ENCODE measurements at places on chromosomes 1 and 21.

GRCh38 chr1:174040387-174040786, 18.2 kb upstream of the RC3H1 start:
- peak; percentile 47 for DNase-seq

GRCh38 chr1:10794724-10795275, 1.6 kb downstream of the CASZ1 start:
- no peak for DNase-seq

GRCh38 chr1:181314959-181315358, 168.4 kb upstream of the CACNA1E start:
- no peak for DNase-seq

- DNase-seq: no peak
Measured at GRCh38 chr1:234545517-234546386, 64.2 kb downstream of the IRF2BP2 start.

DNA sequence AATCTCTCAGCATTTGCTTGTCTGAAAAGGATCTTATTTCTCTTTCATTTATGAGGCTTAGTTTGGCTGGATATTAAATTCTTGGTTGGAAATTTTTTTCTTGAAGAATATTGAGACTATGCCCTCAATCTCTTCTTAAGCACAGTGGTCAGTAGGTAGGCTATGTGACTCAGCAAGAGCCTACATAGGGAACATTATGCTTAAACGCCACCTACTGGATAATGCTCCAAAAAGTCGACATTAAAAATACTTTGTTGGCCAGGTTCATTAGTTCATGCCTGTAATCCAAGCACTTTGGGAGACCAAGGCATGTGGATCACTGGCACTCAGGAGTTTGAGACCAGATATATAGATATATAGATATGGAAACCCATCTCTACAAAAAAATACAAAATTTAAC, 678.0 kb upstream of the USP24 start:
- peak; percentile 67 for DNase-seq

- DNase-seq: no peak
Measured at GRCh38 chr1:244052016-244052727, 1.1 kb downstream of the ZBTB18 start.

GRCh38 chr21:24023936-24024335, 1583.3 kb downstream of the MRPL39 start:
- peak; percentile 8 for DNase-seq

DNA sequence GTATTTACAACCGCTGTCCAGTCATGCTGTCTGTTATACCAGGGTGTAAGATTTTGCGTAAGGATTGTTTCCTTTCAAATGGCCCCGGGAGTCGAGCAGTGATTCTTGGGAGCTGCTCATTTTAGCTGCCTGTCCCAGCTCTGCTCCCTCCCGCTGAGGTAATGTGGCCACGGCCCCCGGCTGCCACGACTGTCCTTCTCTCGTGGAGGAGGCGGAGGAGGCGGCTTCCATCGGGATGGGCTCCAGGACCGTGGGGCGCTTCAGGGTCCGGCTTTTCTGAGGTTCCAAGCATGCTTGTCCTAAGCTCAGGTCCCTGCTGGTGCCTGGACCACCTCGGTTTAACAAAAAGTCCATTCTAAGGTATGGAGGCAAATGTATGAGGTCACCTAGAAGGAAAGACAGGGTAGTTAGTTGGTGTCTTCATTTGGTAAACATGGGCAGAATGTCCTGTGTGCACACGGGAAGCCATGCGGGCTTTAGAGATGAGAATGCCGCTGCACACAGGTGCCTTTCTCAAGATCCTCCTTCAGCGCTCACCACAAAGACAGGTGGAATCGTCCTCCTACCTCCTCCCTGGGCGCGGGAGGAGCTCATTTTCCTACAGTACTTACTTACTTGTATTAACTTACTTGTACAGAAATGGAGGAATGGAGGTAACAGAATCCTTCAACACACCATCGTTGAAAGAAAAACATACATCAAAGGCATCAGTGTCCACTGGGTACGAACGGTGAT, 145.9 kb downstream of the PCP4 start:
- no peak for DNase-seq

- DNase-seq: no peak
Measured at GRCh38 chr1:235648954-235649367, 623 bp downstream of the GNG4 start.

- DNase-seq: no peak
Measured at GRCh38 chr1:24927988-24928688, 1.9 kb downstream of the RUNX3 start.

- DNase-seq: no peak
Measured at GRCh38 chr1:41653574-41653973, 169.1 kb upstream of the EDN2 start.

DNA sequence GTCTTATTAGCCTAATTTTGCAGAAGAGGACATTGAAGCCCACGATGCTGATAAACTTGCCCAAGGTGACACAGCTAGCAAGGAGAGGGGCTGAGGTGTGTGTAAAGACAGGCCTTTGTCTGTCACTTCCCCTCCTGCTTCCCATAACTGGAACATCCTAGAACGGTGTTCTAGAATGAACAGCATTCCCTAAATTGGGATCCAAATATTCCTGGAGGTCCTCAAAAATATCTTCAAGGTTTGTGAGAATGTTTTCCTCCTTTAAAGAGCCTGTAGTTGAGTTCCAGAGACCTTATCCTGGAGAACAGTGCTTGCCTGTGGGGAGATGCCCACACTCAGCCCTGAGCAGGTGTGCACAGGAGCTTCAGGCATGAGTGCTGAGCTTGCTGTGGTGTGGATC, 41.5 kb upstream of the SAMD13 start:
- no peak for DNase-seq

DNA sequence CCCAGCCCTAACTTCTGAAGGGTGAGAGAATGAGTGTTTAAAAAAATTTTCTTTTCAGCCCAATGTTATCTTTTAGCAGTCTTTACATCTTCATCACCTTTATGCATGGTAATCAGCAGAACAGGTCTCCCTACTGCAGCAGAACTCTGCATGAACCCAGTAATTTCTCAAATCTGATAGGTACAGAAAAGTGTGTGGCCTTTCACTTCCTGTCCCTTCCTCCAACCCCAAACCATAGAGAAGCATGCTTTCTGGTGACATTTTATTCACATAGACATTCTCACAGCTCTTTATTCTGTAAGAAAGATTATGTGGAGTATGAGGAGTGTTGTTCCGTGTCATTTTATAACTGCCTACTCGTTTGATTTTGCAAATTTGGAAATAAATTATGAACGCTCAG, 68.6 kb downstream of the RPAP2 start:
- no peak for DNase-seq

GRCh38 chr21:42513151-42513984, at the start of gene SLC37A1:
Gene SLC37A1, plus strand, starts transcription at chr21:42513852. Its CDS starts 4,603 bp downstream, at chr21:42518455.
- DNase-seq: no peak

GRCh38 chr1:169103480-169103893, 3.0 kb upstream of the ATP1B1 start:
- no peak for DNase-seq

DNA sequence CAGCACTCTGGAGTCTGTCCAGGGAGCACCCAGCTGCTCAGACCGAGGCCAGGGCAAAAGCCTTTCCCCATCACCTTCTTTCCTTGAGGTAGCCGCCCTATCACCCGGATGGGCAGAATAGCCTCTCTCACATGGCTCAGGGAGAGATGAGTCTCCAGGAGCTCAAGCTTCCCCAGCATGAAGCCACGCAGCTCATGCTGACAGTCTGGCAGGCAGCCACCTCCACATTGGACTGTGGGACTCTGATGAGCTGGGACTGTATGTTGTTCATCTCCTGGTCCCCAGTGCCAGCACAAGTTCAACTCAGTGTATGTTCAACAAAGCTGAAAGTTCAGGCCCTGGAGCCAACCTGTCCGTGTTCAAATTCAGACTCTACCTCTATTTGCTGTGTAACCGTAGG, 75.2 kb upstream of the ZC3H12A start:
- DNase-seq: no peak

- DNase-seq: no peak
Measured at GRCh38 chr1:92975551-92976232, 14.4 kb upstream of the DIPK1A start.

GRCh38 chr1:238466459-238466858, 575.7 kb upstream of the ZP4 start:
- peak; percentile 9 for DNase-seq

DNA sequence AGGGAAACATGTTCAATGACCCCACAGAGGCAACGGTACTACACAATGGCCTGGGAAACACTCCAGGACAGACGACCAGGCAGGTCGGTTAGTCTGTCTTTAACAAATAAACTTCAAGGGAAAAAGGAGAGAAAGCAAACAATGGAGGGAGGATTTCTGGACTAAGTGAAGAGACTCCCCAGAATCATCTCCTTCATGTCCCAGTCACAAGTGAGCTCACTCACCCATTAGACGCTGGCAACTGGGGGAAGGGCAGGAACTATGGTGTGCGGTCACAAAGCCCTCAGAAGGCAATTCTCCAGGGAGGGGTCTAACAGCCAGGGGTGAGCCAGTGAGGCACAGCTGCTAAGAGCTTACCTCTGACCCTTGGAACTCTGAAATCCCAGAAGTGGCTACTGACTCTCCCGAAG, 55.7 kb upstream of the NADK start:
- no peak for DNase-seq

GRCh38 chr1:37083603-37084002, 49.3 kb upstream of the GRIK3 start:
- DNase-seq: no peak

DNA sequence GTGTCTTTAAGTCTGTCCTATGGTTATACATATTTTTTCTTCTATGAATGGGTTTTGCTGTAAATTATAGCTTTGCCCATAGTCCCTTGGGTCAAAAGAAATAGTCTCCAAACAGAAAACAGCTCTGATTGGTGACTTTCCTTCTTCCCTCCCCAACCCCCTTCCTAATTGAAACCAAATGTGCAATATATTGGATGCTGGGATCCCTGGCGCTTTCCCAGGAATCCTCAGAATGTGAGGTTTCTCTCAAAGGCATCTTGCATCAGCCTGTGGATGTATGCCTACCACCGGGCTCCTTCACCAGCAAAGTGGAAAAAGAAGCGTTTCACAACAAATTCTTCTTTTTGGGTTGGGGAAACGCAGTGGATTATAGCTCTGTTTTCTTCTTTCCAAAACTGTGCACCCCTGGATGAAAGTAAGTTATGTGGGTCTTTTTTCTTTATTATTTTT, at the start of gene DDR2:
DDR2 (plus strand) TSS at position 248 of the 450 bp plus-strand sequence. CDS start 86,600 bp downstream, outside the sequence.
- DNase-seq: peak; percentile 87

GRCh38 chr1:23743287-23744152, at the start of gene ELOA:
Gene ELOA, plus strand, starts transcription at chr1:23743471. Its CDS starts 33 bp downstream, at chr1:23743504.
- DNase-seq: peak; percentile 53

GRCh38 chr21:17610911-17611310, 1.8 kb downstream of the BTG3 start:
- DNase-seq: no peak

GRCh38 chr21:27122686-27123085, 155.8 kb upstream of the ADAMTS5 start:
- DNase-seq: no peak

DNA sequence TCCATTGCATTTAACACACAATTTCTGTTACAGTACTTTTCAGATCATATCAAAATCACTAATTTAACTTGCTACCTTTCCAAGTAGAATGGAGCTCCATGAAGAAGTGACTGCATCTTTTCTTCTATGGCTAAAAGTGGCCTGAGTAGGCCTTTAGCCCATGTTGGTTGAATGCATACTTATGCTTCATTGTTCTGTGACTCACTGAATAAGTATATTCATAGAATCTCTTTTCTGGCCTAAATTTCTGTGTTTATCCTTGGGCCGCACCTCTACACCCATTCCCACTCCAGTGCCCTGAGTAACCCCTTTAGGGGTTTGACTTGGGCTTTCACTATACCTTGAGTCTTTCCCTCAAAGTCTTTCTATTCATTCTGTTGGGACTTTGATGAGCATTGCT, 42.1 kb upstream of the ARHGAP29 start:
- no peak for DNase-seq

GRCh38 chr1:241611063-241611462, 29.1 kb downstream of the CHML start:
- DNase-seq: peak; percentile 65

GRCh38 chr1:221987860-221988520, 246.1 kb upstream of the DUSP10 start:
- no peak for DNase-seq

DNA sequence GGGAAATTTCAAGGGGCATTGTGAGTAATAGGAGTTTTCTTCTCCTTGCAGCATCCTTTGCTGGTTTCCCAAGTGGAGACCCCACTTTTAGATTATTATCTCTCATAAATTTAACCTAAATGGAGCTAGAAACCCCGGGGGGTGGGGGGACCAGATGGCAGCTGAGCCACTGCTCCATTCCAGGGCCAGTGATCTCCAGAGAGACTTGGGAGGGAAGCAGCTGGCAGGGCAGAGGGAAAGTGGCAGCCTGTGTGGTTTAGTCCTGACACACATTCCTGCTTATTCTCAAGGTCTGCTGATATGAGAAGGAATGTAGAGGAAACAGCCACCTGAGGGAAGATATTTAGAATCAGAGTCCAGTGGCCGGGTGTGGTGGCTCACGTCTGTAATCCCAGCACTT, 16.3 kb downstream of the PCP4L1 start:
- DNase-seq: no peak

DNA sequence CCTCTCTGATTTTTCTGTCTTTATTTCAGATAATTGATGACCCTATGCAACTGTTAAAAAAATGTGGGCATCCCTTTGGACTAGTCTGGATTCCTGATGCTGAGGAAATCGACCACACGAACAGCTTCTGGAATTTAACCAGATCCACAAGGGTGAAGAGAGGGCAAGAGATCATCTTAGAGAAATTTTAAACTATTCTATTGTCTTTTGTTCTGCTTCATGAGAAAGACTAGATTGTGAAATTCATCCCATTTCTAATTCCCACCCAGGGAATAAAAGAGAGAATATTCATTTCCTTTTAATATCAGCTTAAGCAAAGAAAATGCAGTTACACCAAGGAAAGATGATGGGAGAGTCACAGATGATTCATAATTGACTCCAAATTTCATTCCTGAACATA, 71.8 kb downstream of the DUSP10 start:
- DNase-seq: no peak

DNA sequence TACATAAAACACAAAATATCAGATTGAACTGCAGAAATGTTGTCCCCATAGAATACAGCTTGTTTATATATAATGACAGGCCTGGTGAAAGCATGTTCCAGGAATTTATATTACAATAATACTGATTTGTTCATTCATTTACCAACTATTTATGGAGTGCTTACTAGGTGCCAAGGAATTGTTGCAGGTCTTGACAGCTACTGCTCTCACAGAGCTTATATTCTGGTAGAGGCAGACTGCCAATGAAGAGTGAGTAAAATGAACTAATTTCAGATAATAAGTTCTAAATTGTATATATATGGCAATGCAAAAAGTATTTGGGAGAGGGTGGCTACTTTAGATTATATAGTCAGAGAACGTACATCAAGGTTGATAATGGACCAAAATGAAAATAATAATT, 152.0 kb downstream of the COQ8A start:
- no peak for DNase-seq

DNA sequence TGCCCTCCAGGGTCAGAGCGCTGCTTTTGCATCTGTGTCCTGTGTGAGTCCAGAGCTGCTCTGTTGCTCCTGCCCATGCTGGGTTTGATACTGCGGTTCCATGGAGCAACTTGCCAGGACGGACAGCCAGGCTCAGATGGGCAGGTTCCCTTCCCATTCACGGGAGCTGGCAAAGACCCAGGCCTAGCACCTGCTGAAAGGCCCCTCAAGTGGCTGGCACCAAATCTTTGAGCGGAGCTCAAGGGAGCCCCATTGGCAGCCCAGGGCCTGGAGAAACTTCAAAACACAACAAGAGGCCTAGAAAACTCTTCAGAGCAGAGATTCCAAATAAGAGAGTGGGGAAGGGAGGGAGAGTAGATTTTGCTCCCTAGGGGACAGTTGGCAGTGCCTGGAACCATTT, 97.2 kb downstream of the ACTL8 start:
- no peak for DNase-seq

- DNase-seq: no peak
Measured at GRCh38 chr1:172812118-172812517, 153.2 kb downstream of the FASLG start.
